Mesenteric fat pad (tissue), 1 donor: ENCODE measurements at places on chromosomes 13 and 19. TPM values are rescaled to one million over a fixed set of nuclear protein-coding genes. Genes with fewer than 3 reads are reported as not detected.

- no peak for DNase-seq
These were observed 11.6 kb downstream of the C19orf47 start for GRCh38 chr19:40336601-40336900.

Gene SLC6A16
- total RNA-seq: 3.1 TPM

- no peak for DNase-seq
These were observed 42.5 kb downstream of the SYDE1 start for GRCh38 chr19:15149737-15150136.

Gene ADAT3
- total RNA-seq: 6.1 TPM

Gene RGL3
- total RNA-seq: 18.8 TPM

Gene OR7C1
- total RNA-seq: not detected

DNA sequence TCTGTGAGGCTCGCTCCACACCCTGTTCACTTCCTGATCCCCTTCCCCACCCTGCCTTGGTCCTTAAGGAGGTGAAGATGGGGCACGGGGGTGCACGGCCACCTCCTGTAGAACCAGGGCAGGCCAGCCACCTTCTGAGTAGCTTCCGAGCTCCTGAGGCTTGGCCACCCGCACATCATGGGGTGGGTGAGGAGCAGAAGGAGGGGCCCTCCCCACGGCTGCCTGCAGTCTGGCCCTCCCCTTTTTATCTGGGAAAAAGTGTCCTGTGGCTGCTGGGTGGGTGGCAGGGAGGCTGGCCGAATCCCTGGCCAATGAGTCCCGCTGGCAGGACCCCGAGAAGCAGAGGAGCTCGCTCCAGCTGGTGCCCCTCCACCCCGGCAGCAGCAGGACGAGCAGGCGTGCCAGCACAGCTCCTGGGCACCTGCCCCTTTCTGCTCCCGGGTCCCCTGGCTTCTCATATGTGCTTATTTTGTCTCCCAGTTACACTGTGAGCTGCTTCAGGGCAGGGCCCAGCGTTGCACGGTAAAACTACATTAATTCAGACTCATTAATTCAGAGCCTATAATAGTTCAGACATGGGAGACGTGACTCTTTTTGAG lies 135.0 kb downstream of the KDM4B start:
- DNase-seq: no peak

GRCh38 chr13:96089749-96090239 lies at the start of gene HS6ST3:
Gene HS6ST3, plus strand, starts transcription at chr13:96090107.
- DNase-seq: no peak

Gene TEX101
- not detected for total RNA-seq

Gene FSD1
- total RNA-seq: not detected

Gene CEACAM16
- total RNA-seq: not detected

- DNase-seq: no peak
These were observed 9.0 kb upstream of the TNFRSF19 start for GRCh38 chr13:23561261-23561660.

Gene TEAD2
- 48.3 TPM for total RNA-seq

Gene STAP2
- 3.0 TPM for total RNA-seq

Gene CKM
- total RNA-seq: not detected

- no peak for DNase-seq
These were observed 441.5 kb upstream of the PCDH20 start for GRCh38 chr13:61857198-61857597.

DNA sequence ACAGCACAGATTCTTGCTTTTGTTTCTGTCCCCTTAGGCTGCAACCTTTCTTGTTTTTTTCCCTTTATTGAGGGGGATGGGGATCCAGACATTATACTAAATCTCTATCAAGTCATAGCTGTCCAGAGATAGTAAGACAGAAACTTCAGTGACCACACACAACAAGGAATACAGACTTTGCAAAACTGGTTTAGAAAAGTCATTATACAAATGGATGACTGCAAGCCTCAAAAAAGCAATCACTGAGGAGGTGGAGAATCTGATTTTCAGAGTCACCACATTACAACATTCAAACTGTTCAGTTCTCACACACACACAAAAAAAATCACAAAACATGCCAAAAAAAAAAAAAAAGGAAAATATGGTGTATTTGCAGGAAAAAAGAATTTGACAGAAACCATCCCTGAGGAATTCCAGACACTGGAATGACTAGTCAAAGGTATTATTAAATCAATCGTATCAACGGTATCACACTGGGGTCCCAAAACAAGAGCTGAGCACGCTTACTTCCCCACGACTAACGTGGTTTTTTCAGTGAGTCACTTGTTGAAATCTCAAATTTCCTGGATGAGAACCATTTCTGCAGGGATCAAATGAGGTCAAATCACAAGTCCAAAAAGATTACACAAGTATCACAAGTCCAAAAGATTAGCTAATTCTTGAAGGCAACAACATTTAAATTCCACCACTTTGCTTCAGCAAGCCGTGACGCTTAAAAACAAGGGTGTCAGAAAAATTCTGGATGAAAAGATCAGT lies 41.2 kb downstream of the USP12 start:
- DNase-seq: no peak

Gene ZSCAN4
- not detected for total RNA-seq

- DNase-seq: no peak
These were observed 4.6 kb upstream of the EPN1 start for GRCh38 chr19:55670280-55671053.

DNA sequence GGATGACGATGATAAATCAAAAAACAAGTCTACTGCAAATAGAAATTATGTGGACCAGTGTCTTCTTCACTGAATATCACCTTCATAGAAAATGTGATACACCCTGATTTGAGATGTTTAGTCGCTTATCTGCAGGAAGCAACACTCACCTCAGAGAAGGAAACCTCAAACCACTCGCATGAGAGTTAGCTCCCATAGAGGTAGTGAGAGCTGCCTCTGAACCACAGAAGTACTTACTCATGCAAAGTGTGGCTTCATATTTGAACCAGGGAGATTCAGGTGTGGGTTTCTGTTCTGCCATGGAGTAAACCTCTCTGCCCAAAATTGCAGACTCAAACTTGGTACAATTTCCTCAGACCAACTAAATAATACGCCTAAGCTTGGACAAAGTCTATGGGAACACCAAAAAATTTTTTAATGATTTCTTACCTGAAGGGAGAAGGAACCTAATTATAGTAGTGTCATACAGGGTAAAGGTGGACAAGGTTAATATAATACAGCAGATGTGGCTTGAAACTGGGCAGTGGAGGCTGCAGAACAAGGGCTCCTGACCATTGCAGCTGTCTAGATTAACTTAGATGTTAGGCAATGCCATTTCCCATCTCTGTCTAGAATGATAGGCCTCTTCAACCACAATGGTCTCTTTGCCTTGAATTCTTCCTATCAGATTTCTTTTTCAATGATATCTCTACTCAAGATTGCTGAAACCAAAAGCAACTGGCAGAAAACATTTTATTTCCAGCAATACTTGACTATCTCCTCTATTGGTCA lies 29.6 kb upstream of the RCBTB2 start:
- no peak for DNase-seq

GRCh38 chr19:52748336-52748950 lies 13.6 kb upstream of the ZNF611 start:
- DNase-seq: no peak

Gene PMIS2
- not detected for total RNA-seq

Gene SNRPA
- total RNA-seq: 41.3 TPM

Gene CILP2
- 2.2 TPM for total RNA-seq

Gene FAM124A
- 11.5 TPM for total RNA-seq

GRCh38 chr13:100613031-100613430 lies 24.4 kb upstream of the GGACT start:
- no peak for DNase-seq

DNA sequence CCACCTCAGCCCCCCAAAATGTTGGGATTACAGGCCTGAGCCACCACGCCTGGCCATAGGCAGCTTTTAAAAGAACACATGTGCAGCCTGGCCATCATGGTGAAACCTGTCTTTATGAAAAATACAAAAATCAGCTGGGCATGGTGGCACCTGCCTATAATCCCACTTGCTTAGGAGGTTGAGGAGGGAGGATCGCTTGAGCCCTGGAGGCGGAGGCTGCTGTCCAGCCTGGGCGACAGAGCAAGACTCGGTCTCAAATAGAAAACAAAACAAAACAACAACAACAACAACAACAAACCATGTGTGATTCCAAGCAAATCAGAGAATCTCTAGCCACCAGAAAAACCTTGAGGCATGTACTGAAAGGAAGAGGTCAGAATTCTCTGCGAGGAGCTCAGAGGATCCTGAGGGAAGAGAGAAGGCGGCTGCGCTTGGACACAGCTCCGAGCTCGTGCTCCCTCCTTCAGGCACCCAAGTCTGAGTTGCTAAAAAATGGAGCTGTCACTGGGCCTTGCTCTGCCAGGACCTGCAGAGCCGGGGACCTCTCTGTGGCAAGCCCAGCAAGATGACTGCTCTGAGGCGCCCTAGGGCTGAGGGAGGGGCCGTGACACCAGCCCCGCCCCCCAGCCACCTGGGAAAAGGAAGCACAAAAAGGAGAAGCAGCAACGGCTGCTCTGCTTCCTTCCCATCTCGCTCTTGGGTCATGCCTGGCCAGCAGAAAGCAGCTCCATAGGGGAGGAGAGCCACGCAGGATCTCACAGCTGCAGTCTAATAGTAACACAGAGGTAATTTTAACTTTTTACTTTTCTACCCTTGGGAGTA lies at the start of gene ARL11:
Gene ARL11 (plus strand): TSS at position 677 of the 822 bp plus-strand sequence. CDS start 1,941 bp downstream, outside the sequence.
- no peak for DNase-seq

DNA sequence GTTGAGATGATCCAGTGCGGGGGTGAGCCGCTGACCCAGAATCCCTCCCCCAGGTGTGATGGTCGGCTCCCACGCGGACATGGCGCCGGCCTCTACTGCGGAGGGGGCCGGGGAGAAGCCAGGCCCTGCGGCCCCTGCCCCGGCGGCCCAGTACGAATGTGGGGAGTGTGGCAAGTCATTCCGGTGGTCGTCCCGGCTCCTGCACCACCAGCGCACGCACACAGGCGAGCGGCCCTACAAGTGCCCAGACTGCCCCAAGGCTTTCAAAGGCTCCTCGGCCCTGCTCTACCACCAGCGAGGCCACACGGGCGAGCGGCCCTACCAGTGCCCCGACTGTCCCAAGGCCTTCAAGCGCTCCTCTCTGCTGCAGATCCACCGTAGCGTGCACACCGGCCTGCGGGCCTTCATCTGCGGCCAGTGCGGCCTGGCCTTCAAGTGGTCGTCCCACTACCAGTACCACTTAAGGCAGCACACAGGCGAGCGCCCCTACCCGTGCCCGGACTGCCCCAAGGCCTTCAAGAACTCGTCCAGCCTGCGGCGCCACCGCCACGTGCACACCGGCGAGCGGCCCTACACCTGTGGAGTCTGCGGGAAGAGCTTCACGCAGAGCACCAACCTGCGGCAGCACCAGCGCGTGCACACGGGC lies 3.7 kb upstream of the NAT14 start:
- DNase-seq: no peak

GRCh38 chr13:33438918-33439317 lies 153.4 kb upstream of the STARD13 start:
- no peak for DNase-seq

DNA sequence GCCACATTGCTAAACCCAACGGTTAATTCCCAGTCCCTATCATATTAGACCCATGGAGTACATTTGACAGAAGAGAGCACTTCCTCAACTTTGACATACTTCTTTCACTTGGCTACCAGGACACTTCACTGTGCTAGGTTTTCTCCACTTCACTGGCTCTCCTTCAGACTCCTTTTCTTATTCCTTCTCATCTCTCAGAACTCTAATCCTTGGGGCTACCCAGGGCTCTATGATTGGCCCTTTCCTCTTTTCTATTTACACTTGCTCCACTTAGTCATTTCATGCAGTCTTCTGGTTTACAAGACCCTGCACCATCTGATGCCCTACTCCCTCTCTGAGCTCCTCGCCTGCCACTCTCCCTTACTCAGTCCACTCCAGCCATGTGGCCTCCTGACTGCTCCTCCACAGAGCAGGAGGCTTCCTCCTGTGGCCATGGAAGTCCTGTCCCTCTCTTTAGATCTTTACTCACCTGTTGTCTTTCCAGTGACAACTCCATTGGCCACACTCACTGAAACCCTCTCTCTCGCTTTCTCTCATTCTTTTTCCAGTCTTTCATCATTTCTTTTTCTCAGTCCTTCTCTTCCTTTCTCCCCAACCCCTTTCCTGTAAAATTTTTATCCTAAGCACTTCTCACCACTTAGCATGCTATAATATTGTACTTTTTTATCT lies 90.4 kb downstream of the TBC1D4 start:
- no peak for DNase-seq

DNA sequence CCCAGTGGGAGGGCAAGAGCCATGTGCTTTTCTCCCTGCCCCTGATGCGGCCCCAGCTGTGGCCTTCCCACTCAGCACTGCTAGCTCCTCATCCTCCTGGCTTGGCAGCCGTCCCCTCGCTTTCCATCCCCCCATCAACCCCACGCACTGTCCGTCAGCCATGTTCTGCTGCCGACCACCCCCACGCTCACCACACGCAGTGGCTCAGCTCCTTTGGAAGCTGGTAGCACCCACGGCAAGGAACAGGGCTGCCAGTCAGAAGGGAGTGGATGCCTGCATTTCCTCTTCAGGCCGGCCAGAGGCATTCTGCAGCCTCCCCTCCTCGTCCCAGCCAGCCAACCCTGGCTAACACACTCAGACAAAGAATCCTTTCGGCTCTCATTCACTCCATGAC lies 6.3 kb downstream of the CALM3 start:
- DNase-seq: peak; percentile 83

Gene OR7D4
- total RNA-seq: not detected

Gene KLK2
- total RNA-seq: not detected

Gene EXOC3L2
- 4.8 TPM for total RNA-seq

GRCh38 chr19:41431426-41432386 lies 4.5 kb upstream of the B3GNT8 start:
- no peak for DNase-seq

Gene NFIX
- total RNA-seq: 166 TPM

Gene KLK12
- total RNA-seq: not detected

Gene GPR12
- total RNA-seq: not detected
